ENCODE measurements at places on chromosomes 13 and 19.

DNA sequence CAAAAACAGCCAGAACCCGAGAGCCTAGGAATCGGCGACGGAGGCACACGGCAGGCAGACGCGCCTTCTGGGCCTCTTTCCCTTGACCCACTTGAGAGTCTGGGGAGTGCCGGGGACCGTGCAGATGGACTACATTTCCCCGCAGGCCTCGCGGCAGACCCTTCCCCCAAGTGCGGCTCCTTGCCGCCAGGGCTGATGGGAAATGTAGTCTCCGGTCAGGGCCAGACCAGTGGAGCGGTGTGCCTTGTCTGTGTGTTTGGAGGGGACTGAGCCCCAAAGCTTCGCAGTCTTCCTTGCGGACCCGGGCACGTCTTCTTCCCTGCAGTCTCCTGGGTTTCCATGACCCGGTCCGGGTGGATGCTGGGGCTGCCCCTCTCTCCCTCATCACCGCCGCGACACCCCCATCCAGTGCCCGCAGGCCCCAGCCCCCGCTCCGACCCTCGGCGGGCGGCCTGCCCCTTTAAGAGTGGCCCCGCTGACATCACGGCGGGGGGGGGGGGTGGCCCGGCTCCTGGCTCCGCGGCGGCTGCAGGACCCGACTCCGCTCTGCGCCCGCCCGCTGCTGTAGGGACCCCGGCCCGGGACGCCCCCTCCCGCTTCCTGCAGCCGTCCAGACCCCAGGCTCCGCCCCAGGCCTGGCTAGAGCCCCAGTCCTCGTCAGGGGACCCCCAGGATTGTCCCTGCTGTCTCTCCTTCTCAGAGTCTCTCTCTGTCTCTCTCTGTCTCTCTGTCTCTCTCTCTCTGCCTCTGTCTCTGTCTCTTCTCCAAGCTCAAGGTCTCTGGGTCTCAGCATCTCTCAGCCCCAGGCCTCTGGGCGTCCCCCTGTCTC, 758 bp upstream of the CACNG7 start:
- DNase-seq: peak; percentile 23

GRCh38 chr19:37936886-37937285, 29.9 kb downstream of the SIPA1L3 start:
- no peak for DNase-seq

GRCh38 chr13:50481936-50482335, 361.6 kb downstream of the DLEU7 start:
- DNase-seq: no peak

DNA sequence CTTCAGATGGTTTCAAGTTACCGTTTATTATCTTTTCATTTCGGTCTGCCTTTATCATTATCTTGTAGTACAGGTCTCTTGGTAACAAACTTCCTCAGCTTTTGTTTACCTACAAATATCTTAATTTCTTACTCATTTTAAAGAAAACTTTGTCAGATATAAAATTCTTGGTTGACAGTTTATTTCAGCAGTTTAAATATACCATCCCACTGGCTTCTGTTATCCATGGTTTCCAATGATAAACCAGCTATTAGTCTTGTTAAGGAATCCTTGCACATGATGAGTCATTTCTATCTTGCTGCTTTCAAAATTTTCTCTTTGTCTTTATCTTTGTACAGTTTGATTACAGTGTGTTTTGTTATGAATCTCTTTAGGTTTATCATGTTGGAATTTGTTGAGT, 308.3 kb upstream of the SPRY2 start:
- DNase-seq: no peak

DNA sequence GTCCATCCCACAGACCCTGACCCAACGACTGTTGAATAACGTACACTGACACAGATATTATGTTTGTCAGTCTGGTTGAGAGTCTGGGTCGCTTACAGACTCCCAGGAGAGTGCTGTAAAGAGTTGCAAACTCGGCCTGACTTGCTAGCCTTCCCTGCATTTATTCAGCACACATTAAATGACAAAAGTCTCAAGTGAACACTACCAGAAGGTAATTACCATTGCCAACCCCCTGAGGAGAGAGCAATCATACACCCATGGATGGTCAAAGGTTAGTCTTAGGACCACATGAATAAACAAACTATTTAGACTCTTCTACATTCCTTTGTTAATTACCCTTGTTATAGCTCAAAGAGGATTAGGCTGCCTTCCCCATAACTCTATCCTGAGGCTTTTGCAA, 1048.6 kb downstream of the PCDH17 start:
- no peak for DNase-seq

- peak; percentile 89 for DNase-seq
Observed at GRCh38 chr13:94312511-94313216, 166.8 kb downstream of the DCT start.

GRCh38 chr19:41604831-41605230, 22.0 kb downstream of the CEACAM4 start:
- no peak for DNase-seq

DNA sequence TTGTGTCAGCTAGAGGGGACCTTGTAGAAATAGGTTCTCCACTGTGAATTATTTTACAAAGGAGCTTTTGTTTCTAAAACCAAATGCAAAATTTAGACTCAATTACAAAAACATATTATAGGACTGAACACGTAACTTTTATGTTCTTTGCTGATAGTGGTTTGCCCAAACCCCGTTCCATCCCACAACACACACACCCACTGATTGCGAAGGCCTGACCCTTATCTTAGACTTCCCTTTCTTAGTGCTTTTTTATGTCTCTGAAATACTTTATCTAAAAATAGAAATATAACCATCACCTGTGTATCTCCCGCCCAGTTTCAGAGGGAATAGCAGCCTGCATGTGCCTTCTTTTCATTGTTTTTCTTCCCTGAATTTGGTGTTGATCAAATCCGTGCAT, 13.0 kb downstream of the CCNA1 start:
- no peak for DNase-seq

- DNase-seq: no peak
Observed at GRCh38 chr13:74966814-74967424, 515.0 kb downstream of the TBC1D4 start.

DNA sequence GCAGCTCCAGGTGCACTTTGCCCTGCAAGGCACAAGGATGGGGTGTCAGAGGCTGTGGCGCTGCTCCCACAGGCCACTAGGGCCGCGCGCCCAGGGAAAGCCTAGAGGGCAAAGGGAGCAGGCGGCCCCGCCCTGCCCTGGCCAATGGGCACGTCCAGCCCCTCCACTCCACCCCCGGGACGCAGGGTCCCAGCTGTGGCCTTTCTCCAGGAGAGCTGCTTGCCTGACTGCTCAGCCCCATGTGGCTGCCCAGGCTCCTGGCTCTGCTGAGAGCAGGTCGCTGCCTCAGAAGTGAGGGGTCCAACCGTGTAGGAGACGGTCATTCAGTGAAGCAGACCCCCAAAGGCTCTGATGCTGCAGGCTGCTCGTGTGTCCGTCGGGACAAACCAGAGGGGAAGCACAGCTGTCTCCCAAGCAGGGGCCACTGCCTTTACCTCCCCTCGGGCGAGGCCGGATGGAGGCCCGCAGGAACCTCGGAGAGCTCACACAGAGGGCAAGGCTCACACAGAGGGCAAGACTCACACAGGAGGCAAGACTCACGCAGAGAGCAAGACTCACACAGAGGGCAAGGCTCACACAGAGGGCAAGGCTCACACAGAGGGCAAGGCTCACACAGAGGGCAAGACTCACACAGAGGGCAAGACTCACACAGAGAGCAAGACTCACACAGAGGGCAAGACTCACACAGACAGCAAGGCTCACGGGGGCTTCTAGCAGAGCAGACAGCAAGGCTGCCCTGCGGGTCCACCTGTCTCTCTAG, 56.2 kb upstream of the C13orf46 start:
- no peak for DNase-seq

GRCh38 chr19:3116621-3117020, 19.2 kb upstream of the GNA15 start:
- DNase-seq: no peak

GRCh38 chr19:33404506-33405253, 31.2 kb downstream of the CEBPG start:
- no peak for DNase-seq

DNA sequence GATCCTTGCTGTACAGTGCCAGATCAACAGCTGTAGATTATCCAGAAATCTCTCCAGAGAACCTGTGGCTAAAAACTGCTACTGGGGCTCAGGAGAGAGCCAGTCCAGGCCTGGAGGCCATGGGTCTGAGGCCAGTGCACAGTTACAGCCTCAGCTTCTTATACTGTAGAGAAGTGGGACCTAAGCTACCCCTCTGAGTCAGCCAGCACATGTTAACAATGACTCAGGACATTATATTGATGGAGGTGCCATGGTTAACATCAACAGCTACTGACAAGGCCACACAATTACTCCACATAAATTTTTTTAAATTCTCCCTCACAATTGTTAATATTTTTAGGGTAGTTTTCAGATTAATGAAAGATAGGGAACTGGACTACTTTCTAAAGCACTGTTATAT, 138.5 kb downstream of the RBM26 start:
- no peak for DNase-seq

GRCh38 chr13:30978981-30979956, 46.8 kb downstream of the TEX26 start:
- DNase-seq: no peak

DNA sequence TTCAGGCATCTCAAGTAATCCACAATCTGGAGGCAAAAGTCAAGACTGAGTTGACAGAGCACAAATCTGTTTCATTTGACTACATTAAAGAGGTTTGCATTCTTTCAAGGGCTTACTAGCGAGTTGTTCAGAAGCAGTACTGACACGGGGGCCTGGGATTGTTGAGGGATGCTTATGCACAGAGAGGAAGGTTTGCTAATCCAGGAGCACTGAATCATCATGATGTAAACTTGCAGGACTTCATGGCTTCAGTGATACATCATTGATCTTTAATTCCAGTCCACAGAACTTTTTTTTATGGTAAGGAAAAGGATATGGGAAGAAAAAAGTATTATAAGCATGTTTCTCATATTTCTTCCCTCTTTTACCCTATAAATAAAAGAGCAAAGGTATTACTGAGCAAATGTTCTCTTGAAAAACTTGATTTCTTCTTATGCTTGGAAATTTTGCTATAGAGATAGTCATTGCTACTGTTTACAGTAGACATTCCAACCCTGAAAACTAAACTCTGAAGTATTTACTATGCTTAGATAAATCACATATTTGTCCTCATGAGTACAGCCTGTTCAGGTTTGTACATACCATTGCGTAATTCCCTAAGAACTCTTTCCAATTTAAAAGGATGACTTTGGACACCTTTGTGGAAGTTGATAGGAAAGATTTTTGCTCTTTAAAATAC, 65.8 kb upstream of the KPNA3 start:
- DNase-seq: no peak

DNA sequence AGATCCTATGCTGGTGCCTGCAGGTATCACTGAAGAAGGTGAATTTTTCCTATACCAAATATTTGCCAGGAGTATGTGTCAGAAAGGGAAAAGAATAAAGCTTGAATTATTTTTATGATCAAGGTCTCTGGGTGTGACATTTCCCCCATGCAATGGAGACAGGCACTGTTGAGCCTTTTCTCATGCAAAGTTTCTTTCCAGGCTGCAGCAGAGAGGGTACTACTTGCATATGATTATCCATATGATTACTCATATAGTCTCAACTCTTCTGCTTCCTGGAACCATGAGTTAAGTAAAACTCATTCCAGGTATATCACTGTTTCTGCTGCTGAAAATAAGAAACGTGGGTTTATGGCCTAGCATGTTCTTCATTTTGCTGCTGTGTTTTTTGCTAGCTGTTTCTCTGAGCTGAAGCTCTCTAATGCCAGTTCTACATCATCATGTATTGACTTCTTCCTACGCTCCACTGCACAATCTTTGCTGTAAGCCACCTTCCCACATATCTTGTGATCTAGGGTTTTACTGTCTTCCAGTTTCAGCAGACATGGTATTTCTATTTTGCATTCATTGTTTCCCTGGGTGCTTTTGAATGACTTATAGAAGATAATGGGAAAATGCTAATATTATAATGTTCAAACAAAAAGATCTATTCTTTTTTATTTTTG, 278.7 kb upstream of the GPC6 start:
- DNase-seq: no peak

DNA sequence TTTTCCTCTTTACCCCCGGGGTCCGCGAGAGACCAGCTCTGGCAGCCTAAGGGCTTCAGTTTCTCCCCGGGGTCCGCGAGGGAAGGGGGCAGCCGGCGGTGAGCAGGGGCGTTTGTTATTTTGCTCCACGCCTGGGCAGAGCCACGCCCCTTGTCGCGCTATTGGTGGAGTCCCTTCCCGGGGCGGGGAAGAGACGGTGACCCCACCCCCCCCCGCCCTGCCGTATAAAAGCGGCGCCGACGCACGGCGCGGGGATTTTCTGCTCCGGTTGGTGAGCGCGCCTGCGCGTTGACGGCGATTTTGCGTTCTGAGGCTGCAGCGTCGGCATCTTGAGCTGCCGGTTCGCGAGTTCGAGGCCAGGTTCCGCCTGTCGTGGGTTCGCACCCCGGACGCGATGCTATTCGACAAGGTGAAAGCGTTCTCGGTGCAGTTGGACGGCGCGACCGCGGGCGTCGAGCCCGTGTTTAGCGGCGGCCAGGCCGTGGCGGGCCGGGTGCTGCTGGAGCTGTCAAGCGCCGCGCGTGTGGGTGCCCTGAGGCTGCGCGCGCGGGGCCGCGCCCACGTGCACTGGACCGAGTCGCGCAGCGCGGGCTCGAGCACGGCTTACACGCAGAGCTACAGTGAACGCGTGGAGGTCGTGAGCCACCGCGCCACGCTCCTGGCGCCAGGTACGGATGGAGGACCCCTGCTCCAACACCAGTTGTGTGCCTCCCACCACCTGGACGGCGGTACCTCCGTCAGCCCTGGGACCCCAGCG, at the start of gene ARRDC2:
ARRDC2 (plus strand) TSS at position 254 of the 757 bp plus-strand sequence; CDS start at position 395, 141 bp downstream.
- DNase-seq: peak; percentile 80

- DNase-seq: no peak
Observed at GRCh38 chr19:55641426-55642152, 787 bp downstream of the ZNF580 start.

DNA sequence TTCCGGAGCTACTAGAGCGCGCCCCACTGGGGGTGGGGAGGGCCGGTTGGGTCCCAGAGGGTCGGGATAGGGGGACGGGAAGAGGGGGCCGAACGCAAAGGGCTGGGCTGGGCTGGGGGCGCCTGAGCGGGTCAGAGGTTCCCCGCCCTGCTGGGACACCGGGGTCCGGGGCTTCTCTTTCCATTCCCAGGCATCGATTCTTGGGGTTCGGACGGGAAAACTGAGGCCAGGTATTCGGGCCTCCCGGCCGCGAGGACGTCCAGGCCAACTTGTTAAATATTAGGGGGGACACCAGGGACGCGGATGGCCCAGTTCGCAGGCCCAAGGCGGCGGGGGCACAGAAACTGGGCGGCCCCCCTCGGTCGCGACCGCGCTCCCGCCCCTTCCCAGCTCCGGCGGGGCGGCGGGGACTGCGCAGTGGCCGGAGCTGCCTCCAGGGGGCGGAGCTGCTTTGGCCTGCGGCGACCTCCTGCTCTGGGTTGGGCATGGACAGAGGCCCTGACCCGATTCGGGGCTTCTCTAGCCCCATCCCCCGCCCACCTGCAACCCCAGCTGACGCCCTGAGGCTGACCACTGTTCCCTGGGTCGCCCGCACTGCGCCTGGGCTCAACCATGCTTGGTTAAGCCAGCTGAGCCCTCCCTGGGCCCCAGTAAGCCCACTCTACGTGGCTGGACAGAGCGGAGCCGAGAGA, 1.2 kb upstream of the KLF16 start:
- no peak for DNase-seq
